Pulmonary artery endothelial cell (primary cell): ENCODE measurements at places on chromosomes 7 and 10. TPM values are rescaled to one million over a fixed set of nuclear protein-coding genes. Genes with fewer than 3 reads are reported as not detected.

DNA sequence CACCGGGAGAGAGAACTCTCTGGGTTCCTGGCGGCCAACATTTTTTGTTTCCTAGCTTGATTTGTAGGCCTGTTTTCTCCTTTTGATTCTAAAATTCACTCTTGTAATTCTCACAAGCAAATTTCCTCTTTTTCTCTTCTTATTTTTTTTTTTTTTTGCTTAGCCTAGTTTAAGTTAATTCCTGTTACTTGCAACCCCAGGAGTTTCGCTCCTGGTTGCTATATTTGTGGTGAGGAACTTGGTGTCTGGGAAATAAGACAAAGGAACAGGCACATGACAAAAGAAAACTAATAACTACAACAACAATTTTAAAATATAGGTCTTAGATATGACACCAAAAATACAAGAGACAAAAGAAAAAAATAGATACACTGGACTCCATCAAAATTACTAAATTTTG is 6.7 kb downstream of the AOAH start:
- DNase-seq = no peak

- no peak for DNase-seq
Observed at GRCh38 chr10:78433766-78434535, 400.3 kb downstream of the RPS24 start.

DNA sequence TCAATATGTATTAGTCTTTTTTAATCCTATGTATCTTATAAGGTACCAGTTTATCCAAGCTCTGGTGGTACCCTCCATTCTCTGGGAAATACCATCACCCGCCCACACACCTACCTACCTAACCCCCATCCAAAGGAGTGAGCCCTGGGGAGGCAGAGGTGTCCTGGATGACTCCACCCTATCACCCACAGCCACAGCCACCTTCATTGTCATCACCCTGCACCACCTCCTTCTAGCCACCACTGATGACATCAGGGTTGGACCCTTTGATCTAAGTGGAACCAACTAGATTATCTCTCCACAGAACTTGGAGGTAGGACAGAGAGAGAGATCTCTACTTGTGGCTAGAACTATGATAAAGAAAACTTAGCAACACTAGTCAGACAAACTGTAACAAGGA is 259.4 kb downstream of the PARD3 start:
- DNase-seq = no peak

DNA sequence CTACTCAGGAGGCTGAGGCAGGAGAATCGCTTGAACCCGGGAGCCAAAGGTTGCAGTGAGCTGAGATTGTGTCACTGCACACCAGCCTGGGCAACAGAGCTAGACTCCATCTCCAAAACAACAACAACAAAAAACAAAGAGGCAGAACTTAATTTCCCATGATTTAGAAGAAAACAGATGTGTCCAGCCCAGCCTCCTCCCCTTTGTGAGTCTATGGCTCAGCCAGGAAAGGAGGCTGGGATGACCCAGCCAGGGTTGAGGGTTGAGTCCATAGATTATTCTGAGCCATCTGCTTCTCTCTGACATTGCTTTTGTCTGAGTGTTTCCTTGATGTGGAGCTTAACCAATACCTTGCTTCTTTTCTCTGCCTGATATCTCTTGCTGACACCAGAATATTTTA is 994.1 kb downstream of the TYW1 start:
- DNase-seq = no peak

DNA sequence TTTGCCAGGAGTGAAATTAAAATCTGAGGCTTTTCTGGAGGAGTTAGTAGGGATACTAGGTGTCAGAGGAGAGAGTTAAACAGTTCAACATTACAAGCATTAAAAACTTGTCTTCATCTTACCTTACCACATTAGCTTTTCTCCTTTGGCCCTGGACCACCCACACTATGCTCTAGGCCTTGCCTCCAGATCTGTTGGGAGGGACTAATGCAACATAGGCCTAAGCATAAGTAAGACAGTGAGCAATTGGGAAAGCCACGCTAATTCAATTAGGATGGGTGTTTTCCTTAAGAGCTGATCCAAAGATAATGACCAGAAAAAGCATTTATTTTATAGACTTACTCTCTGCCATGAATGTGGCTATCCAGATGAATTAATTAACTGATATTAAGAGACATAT is 158.9 kb downstream of the ELMO1 start:
- DNase-seq = no peak

TMEM26 gene
- total RNA-seq = 0.14 and 0.26 TPM in 2 replicates

NEUROG3 gene
- not detected in 2 replicates for total RNA-seq

TRIM50 gene
- not detected in 2 replicates for total RNA-seq
